ENCODE measurements at places on chromosomes 7 and 10.

DNA sequence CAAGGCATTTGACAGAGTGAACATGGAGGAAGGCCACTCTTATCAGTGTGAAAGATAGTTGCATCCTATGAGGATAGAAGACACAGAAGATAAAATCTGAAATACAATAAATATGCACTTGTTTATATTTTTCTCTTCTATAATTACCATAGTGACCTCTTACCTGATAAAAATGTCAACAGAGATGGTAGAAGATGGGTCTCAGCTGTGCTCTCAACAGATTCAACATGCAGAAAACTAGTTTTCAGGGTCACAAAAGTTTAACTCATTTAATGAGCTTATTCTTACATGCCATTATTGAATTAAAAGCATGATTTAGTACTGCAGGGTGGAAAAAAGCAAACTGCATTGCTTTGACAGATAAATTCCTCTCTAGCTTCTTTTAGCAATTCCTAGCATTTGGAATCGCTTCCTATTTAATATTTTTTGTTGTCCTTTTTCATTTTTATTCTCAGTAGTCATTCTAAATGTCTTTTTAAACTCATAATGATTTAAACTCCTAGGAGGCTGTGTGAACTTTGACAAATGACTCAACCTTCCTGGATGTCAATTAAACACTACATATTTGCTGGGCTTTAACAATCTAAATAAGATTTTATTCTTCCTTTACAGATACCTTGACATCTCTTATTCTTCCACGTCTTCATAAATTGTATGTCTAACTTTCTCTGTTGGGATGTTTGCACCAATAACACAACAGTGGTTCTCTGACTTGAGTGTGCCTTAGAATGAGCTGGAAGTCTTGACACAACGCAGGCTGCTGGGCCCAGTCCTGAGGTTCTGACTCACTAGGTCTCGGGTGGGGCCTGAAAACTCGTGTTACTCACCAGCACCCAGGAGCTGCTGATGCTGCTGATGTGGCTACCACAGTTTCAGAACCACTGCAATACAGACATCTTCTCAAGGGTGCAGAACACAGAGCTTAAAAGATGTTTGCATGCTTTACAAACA, 565.5 kb upstream of the IGFBP3 start:
- DNase-seq = peak; percentile 50

GRCh38 chr10:72889391-72889831, 4.1 kb upstream of the OIT3 start:
- DNase-seq = no peak

DNA sequence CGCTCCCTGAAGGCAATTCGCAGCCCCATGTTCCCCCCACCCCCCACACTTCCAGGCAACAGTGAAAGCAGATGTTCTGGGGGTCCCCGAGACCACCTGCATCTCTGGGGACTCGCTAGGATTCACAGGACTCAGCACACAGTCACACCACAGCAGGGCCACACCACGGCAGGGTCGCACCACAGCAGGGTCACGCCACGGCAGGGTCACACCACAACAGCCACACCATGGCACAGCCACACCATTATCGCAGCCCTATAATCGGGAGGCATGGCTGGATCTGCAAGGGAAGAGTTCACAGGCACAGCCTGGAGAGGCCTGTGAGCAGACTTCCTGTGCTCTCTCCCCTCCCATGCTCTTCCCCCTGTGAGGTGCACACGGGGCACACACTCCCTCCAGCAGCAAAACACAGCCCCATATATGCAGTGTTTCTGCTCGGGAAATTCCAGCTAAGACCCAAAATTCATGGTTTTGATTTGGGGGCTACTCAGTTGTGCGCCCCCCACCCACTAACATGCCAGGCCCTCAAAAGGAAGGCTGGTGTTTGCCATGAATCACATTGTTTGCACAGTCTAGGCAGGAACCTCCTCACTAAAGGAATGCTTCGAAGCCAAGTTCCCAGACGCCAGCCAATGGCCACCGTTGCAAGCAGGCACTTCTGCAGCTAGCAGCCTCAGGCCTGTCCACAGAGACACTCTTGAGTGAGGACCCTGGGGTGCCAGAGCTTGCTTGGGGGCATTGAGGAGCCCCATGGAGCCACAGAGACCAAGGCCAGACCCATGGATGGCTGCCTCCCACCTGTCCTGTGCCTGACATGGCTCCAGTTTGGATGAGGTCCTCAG, 7.0 kb upstream of the DPYSL4 start:
- no peak for DNase-seq

- no peak for DNase-seq
Observed at GRCh38 chr10:124722798-124723783, 21.1 kb downstream of the FAM53B start.

- DNase-seq = no peak
Observed at GRCh38 chr7:96636342-96636860, 73.2 kb downstream of the SEM1 start.

GRCh38 chr10:87503886-87504285, 807 bp upstream of the MINPP1 start:
- peak; percentile 4 for DNase-seq

GRCh38 chr10:77321838-77322237, 315.8 kb downstream of the KCNMA1 start:
- DNase-seq = no peak

GRCh38 chr7:38394660-38395059, 121.2 kb upstream of the TARP start:
- DNase-seq = no peak

DNA sequence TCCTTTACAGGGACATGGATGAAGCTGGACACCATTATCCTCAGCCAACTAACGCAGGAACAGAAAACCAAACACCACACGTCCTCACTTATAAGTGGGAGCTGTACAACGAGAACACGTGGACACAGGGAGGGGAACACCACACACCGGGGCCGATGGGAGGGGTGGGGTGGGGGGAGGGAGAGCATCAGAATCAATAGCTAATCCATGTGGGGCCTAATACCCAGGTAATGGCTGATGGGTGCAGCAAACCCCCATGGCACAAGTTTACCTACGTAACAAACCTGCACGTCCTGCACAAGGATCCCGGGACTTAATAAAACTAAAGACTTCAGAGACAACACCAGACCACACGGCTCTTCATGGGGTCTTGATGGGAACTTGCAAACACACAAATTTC, 82.2 kb upstream of the DIP2C start:
- DNase-seq = no peak

Data from urothelium cell line (cell line).